ENCODE measurements at places on chromosomes 12 and 14.

- DNase-seq = no peak
These were observed 624.2 kb downstream of the DIO2 start for GRCh38 chr14:79586989-79587598.

- no peak for DNase-seq
These were observed 595.6 kb upstream of the ATP2B1 start for GRCh38 chr12:90304231-90304630.

DNA sequence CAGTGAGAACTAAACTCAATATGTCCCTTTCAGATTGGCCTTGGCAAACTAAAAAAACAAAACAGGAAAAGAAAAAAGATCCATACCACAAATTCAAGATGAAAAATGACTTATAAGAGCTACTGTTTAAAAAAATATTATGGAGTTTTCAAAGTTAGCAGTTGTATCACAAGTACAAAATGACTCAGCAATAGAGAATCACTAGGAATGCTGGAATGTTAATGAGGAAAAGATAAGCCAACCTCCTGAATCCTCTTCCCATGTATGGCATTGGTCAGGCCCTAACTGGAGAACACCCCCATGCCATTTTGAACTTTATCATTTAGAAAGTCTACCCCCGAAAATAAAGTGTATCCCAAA is 62.2 kb downstream of the PPP1R36 start:
- DNase-seq = peak; percentile 81

DNA sequence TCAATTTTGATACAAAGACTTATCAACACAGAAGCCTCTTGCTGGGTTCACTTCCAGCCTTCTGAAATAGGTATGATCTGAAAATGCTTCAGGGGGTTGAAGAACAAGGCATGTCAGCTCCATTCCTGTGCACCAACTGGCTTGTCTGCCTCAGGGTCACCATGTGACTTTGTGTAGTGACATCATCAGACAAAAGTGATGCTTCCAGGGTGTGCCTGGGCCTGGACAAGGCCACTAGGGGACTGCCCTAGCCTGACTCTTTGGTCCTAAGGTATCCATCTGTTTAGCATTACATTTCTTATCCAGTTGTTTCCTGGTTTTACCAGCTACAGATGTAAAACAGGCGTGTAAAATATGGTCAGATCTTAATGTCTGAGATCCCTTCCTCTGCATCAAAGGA is 155.6 kb downstream of the CAND1 start:
- no peak for DNase-seq

GRCh38 chr14:105891221-105891602 is 364.8 kb downstream of the TMEM121 start:
- no peak for DNase-seq
